ENCODE measurements at places on chromosomes 5 and 9. TPM values are rescaled to one million over a fixed set of nuclear protein-coding genes. Genes with fewer than 3 reads are reported as not detected.

IL33 gene
- not detected for total RNA-seq

DNA sequence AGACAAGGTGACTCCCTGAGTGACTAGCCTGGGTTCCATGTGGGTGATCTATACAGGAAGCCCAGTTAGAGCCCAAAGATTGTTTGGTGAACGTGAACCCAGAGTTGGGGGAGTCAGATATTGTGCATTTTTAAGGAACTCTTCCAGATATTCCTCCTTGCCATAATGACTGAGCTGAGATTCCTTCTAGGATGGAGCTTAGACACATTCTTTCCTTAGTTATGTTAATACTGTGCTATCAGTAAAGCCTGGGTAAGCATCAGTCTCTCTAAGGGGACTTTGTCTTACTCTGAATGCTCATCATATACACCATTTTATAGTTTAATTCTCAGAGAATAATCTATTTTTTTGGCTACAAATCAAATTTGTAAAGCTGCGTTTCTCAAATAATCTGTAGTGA, 68.1 kb downstream of the FOXB2 start:
- no peaks in the 10 kb centered on the region for H3K27me3 ChIP-seq
- no peak overlapping the region for H3K27ac ChIP-seq
- H3K4me1 ChIP-seq = no peaks in the 10 kb centered on the region
- no peaks in the 10 kb centered on the region for H3K36me3 ChIP-seq

GRCh38 chr5:132787076-132787475, 10.0 kb upstream of the SEPTIN8 start:
- no peaks in the 10 kb centered on the region for H3K36me3 ChIP-seq
- no peak overlapping the region for H3K27ac ChIP-seq
- H3K4me3 ChIP-seq = no peak overlapping the region
- DNase-seq = no peak
- no peaks in the 10 kb centered on the region for H3K27me3 ChIP-seq
- no peaks in the 10 kb centered on the region for H3K4me1 ChIP-seq

DNA sequence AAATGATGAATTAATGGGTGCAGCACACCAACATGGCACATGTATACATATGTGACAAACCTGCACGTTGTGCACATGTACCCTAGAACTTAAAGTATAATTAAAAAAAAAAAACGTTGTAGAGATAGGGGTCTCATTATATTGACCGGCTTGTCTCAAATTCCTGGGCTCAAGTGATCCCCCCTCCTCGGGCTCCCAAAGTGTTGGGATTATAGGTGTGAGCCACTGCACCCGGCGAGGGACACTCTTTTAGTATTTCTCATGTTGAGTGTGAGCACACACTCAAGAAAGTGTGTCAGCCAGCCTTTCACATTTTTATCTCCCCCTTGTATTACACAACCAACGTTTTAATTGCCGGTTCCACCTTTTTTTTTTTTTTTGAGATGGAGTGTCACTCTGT, 87.7 kb upstream of the SPIN1 start:
- no peak overlapping the region for H3K4me3 ChIP-seq
- H3K36me3 ChIP-seq = no peaks in the 10 kb centered on the region
- no peaks in the 10 kb centered on the region for H3K27me3 ChIP-seq
- H3K4me1 ChIP-seq = peaks cover 5% of the 10 kb centered on the region
- no peak overlapping the region for H3K27ac ChIP-seq
- DNase-seq = no peak

DNA sequence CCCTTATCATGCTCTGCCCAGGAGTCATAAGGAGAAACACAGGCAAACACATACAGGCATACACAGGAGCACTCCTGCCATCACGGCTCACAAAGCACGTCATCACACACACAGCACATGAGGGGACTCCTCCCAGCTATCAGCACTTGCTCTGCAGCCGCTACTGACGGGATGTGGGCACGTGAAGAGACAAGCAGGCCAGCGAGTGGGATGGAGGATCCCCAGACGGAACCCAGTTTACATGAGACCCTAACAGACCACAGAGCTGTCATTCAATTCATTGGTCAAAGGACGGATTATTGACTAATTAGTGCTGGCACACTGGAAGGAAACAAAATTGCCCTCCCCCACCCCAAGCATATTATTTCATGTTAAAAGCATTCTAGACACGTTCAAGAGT, 53.6 kb downstream of the SEMA4D start:
- H3K27me3 ChIP-seq = no peaks in the 10 kb centered on the region
- H3K4me1 ChIP-seq = peaks cover 19% of the 10 kb centered on the region
- no peak overlapping the region for H3K4me3 ChIP-seq

IL7R gene
- not detected for total RNA-seq

DNA sequence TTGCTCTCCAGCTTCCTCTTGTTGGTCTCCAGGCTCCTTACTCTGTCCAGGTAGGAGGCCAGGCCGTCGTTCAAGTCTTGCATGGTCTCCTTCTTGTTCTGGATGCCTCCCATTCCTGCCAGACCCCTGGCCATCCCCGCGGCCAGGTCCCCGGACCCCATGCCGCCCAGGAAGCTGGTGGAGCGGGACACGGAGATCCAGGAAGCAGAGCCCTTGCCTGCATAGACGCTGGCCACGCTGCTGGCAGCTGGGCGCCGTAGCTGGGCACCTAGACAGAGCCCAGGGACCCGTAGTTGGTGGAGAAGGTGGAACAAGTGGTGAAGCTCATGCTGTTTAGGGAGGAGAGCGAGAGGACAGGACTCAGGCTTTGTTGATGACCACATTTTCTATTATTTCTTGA, 1584.0 kb upstream of the ACO1 start:
- H3K4me3 ChIP-seq = no peak overlapping the region
- H3K36me3 ChIP-seq = no peaks in the 10 kb centered on the region
- no peaks in the 10 kb centered on the region for H3K4me1 ChIP-seq
- no peak overlapping the region for H3K27ac ChIP-seq
- DNase-seq = no peak

IFNA2 gene
- total RNA-seq = not detected

PAIP1 gene
- 128 TPM for total RNA-seq

Measured in Karpas-422 (cell line).